GM12878 (cell line): ENCODE measurements at places on chromosomes 3 and 15. TPM values are rescaled to one million over a fixed set of nuclear protein-coding genes. Genes with fewer than 3 reads are reported as not detected.
A peak's percentile ranks its signal among the peaks of the same experiment; 100 is the strongest.

- no peaks in the 10 kb centered on the region for H3K27me3 ChIP-seq
- no peak for DNase-seq
- H3K36me3 ChIP-seq = no peaks in the 10 kb centered on the region
- no peaks in the 10 kb centered on the region for H3K4me1 ChIP-seq
These were observed 46.6 kb downstream of the MAGI1 start for GRCh38 chr3:65992106-65992505.

GRCh38 chr3:123869165-123869564 lies 15.0 kb downstream of the MYLK start:
- H3K36me3 ChIP-seq = no peaks in the 10 kb centered on the region
- H3K27me3 ChIP-seq = no peaks in the 10 kb centered on the region
- DNase-seq = no peak
- no peak overlapping the region for H3K4me3 ChIP-seq
- H3K4me1 ChIP-seq = no peaks in the 10 kb centered on the region

Gene NEK10
- 0.15 and 0.29 TPM in 2 replicates for total RNA-seq

Gene TRPM7
- 25.0 and 25.8 TPM in 2 replicates for total RNA-seq

- H3K4me3 ChIP-seq = peak overlapping the region; percentile 18; the same call in 1 of the 2 replicates
- H3K27ac ChIP-seq = peak overlapping the region; percentile 72
- peaks cover 5% of the 10 kb centered on the region for H3K4me1 ChIP-seq
- DNase-seq = peak; percentile 86
- H3K27me3 ChIP-seq = no peaks in the 10 kb centered on the region
- no peaks in the 10 kb centered on the region for H3K36me3 ChIP-seq
These were observed 36.0 kb downstream of the MORC1 start for GRCh38 chr3:109081746-109082510.

- no peaks in the 10 kb centered on the region for H3K27me3 ChIP-seq
- no peak overlapping the region for H3K27ac ChIP-seq
- no peak overlapping the region for H3K4me3 ChIP-seq
- no peaks in the 10 kb centered on the region for H3K36me3 ChIP-seq
These were observed 98.9 kb downstream of the HMG20A start for GRCh38 chr15:77519540-77519939.

DNA sequence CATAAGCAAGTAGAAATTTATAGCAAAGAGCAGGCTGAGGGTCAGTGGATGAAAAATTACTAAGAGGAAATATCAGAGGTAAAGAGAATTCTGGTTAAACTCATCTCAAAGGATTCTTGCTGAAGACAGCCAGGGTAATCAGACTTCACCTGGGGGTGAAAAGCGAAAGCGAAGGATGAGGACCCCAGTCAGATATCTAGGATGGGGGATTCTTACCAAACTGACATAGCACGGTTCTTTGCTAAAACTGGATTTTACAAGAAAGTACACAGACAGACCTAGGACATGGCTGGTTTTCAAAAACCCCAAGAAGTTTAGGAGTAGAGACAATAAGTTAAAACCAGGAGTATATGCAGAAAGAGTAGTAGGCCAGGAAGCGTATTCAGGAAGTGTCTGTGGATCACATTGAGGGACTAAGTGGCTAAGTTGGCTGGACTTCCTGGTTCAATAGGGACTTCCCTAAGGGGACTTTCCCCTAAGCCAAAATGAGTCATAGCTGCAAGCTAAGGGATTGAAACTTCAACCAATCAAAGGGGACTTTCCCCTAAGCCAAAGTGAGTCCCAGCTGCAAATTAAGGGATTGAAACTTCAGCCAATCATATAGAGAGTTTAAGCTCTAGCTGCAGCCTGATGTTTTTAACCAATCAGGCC lies 2.4 kb upstream of the CFAP91 start:
- no peaks in the 10 kb centered on the region for H3K36me3 ChIP-seq
- H3K27ac ChIP-seq = peak overlapping the region; percentile 96
- no peaks in the 10 kb centered on the region for H3K27me3 ChIP-seq
- peak; percentile 74 for DNase-seq
- H3K4me3 ChIP-seq = no peak overlapping the region

- H3K4me3 ChIP-seq = no peak overlapping the region
- H3K27me3 ChIP-seq = no peaks in the 10 kb centered on the region
- no peaks in the 10 kb centered on the region for H3K36me3 ChIP-seq
- H3K27ac ChIP-seq = no peak overlapping the region
- H3K4me1 ChIP-seq = no peaks in the 10 kb centered on the region; the same call in 1 of the 2 replicates
- no peak for DNase-seq
These were observed 20.1 kb upstream of the PRR20G start for GRCh38 chr3:127307916-127308315.

Gene MTHFS
- 35.3 and 38.4 TPM in 2 replicates for total RNA-seq

- DNase-seq = no peak
- H3K36me3 ChIP-seq = no peaks in the 10 kb centered on the region
- no peaks in the 10 kb centered on the region for H3K27me3 ChIP-seq
- H3K27ac ChIP-seq = no peak overlapping the region
- no peaks in the 10 kb centered on the region for H3K4me1 ChIP-seq
These were observed 97.2 kb downstream of the LRTM1 start for GRCh38 chr3:54830658-54831057.

- peak overlapping the region; percentile 62 for H3K4me3 ChIP-seq
- no peaks in the 10 kb centered on the region for H3K27me3 ChIP-seq
- H3K4me1 ChIP-seq = peaks cover 64% of the 10 kb centered on the region
- peak overlapping the region; percentile 96 for H3K27ac ChIP-seq
These were observed 60.1 kb downstream of the MGLL start for GRCh38 chr3:127762077-127762786.

DNA sequence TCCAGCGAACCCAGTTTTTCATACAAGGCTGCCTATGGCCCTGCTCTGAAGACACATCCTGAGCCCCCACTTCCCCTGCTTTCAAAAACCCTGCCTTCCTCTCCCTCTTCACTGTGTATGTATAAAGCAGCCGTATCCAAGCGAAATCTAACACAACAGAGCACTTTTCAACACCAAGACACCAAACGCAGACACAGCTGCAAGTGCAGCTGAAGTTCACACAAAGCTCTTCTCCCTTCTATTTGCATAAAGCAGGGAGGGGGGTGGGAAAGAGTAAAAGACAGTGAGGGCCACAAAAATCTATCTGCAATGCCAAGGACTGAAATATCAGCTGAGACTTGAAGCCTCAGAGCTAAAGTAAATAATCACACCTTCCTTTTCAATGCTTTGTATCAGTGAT lies 35.1 kb upstream of the CSPG5 start:
- DNase-seq = no peak
- no peak overlapping the region for H3K27ac ChIP-seq
- no peaks in the 10 kb centered on the region for H3K4me1 ChIP-seq
- H3K27me3 ChIP-seq = no peaks in the 10 kb centered on the region
- H3K36me3 ChIP-seq = peaks cover 8% of the 10 kb centered on the region

Gene MUSTN1
- total RNA-seq = 0.51 and 1.2 TPM in 2 replicates

Gene MINDY4B
- total RNA-seq = not detected in 2 replicates

Gene PLCH1
- total RNA-seq = 0.03 and 0.05 TPM in 2 replicates

DNA sequence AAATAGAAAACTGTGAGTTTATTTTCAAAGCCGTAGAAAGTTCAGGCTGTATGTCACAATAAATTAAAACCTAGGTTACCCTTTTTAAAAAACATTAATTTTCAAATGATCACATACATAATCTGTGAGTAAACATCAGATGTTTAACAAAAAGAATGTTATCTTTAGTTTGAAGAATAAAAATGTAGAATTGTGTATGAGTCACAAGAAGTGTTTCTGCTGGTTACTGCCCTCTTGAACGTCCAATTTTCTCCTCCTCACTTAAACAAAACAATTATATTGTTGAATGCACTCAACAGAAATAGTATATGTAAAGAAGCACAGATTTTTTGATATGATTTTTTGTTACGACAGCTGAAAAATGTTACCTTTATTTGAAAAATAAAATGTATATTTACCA lies 855.1 kb downstream of the ROBO1 start:
- DNase-seq = no peak
- H3K4me3 ChIP-seq = no peak overlapping the region
- H3K36me3 ChIP-seq = no peaks in the 10 kb centered on the region
- H3K27me3 ChIP-seq = no peaks in the 10 kb centered on the region
- no peaks in the 10 kb centered on the region for H3K4me1 ChIP-seq

DNA sequence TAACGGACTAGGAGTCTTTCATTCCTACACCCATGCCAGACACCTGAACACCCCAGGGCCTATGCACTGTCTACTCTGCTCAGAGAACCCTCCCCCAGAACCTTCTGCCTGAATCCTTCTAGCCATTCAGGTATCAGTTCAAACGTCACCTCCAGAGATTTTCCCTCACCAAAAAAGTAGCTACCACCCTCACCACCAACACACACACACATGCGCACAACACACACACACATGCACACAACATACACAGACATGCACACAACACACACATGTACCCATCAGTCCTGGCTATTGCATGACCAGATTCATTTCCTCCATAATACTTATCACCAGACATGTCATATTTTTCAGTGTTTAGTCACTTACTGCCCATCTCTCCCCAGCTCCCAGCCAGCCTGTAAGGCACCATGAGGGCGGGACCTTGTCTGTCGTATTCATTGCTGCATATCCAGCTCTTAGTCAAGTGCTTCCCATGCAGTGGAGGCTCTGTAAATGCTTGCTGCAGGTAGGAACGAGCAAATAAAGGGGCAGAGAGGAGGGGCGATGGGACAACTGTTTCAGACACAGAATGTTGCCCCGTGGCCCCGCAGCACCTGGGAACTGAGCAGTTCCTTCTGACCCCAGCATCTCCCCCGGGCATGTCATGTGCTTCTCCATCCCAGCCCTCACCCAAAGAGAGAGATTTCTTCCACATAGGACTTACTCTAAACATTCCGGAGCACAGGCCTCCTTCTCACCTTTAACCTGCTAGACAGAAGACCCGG lies 29.2 kb downstream of the XXYLT1 start:
- H3K4me1 ChIP-seq = no peaks in the 10 kb centered on the region
- H3K4me3 ChIP-seq = no peak overlapping the region
- H3K27me3 ChIP-seq = no peaks in the 10 kb centered on the region
- H3K27ac ChIP-seq = no peak overlapping the region
- DNase-seq = no peak
- H3K36me3 ChIP-seq = no peaks in the 10 kb centered on the region

- no peaks in the 10 kb centered on the region for H3K27me3 ChIP-seq
- no peak for DNase-seq
- no peak overlapping the region for H3K4me3 ChIP-seq
- no peak overlapping the region for H3K27ac ChIP-seq
- no peaks in the 10 kb centered on the region for H3K36me3 ChIP-seq
- no peaks in the 10 kb centered on the region; the same call in 1 of the 2 replicates for H3K4me1 ChIP-seq
These were observed 163.6 kb upstream of the COL8A1 start for GRCh38 chr3:99474776-99475175.

DNA sequence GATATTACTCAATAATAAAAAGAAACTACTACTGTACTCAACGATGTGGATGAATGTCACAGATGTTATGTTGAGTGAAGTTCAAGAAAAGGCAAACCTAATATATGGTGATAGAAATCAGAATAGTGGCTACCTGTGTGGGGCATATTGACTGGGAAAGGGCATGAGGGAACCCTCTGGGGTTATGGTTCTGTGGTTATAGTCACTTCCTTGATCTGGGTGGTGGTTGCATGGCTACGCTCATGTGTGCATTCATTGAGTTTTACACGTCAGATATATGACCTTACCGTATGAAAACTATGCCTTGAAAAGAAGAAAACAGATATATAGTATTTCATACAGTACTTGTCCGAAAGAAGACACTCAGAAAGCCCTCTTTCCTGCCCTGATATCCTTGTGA lies 331.0 kb upstream of the LRRFIP2 start:
- no peak overlapping the region for H3K4me3 ChIP-seq
- no peak for DNase-seq
- no peak overlapping the region for H3K27ac ChIP-seq
- H3K36me3 ChIP-seq = no peaks in the 10 kb centered on the region

Gene PLAAT1
- total RNA-seq = not detected in 2 replicates

Gene NPTN
- total RNA-seq = 40.7 and 42.5 TPM in 2 replicates

Gene MOBP
- 0.08 TPM in 1 of 2 replicates, not detected in the other for total RNA-seq
